ENCODE measurements at places on chromosomes 12 and 14. TPM values are rescaled to one million over a fixed set of nuclear protein-coding genes. Genes with fewer than 3 reads are reported as not detected.

The M6PR gene
- 132 TPM for total RNA-seq

The DNAL1 gene
- total RNA-seq, result 3.4 TPM

The CCDC184 gene
- 1.6 TPM for total RNA-seq

The LRTM2 gene
- total RNA-seq, result not detected

The SERPINA10 gene
- not detected for total RNA-seq

The KRT78 gene
- not detected for total RNA-seq

The IRAK3 gene
- 3.6 TPM for total RNA-seq

The ANKRD33 gene
- not detected for total RNA-seq

The AGAP2 gene
- 60.3 TPM for total RNA-seq

The HCAR1 gene
- not detected for total RNA-seq

The LRIG3 gene
- total RNA-seq, result not detected

The CCDC63 gene
- not detected for total RNA-seq

The KLRC2 gene
- total RNA-seq, result not detected

The JAG2 gene
- 1.4 TPM for total RNA-seq

The ITGB7 gene
- total RNA-seq, result 297 TPM

The TC2N gene
- 138 TPM for total RNA-seq

The TAS2R7 gene
- not detected for total RNA-seq

The MYH6 gene
- total RNA-seq, result not detected

The KRT2 gene
- total RNA-seq, result 0.42 TPM

The DBX2 gene
- total RNA-seq, result not detected

The ARHGEF40 gene
- 7.4 TPM for total RNA-seq

The KRT6B gene
- not detected for total RNA-seq

The PRICKLE1 gene
- 2.2 TPM for total RNA-seq

The CLEC2B gene
- total RNA-seq, result 90.8 TPM

The C12orf42 gene
- 8.3 TPM for total RNA-seq

The SELPLG gene
- 218 TPM for total RNA-seq

The HCAR2 gene
- not detected for total RNA-seq

The GOLT1B gene
- 40.5 TPM for total RNA-seq

The KLHL33 gene
- 0.72 TPM for total RNA-seq

The HAL gene
- total RNA-seq, result 0.57 TPM

The RPGRIP1 gene
- not detected for total RNA-seq

The SYNDIG1L gene
- total RNA-seq, result not detected

The B4GALNT1 gene
- total RNA-seq, result not detected

The SYT10 gene
- not detected for total RNA-seq

The MMP19 gene
- total RNA-seq, result not detected

The WNT1 gene
- 0.62 TPM for total RNA-seq

The COX8C gene
- total RNA-seq, result not detected

The OSGEP gene
- total RNA-seq, result 40.8 TPM

The LRRC9 gene
- total RNA-seq, result not detected

The P2RX2 gene
- total RNA-seq, result not detected

The LRRC10 gene
- not detected for total RNA-seq

The RNASE1 gene
- total RNA-seq, result not detected

The FAM181A gene
- not detected for total RNA-seq

The COQ5 gene
- total RNA-seq, result 11.5 TPM

The MANSC1 gene
- 0.22 TPM for total RNA-seq

The NPC2 gene
- total RNA-seq, result 33.1 TPM

The ETFBKMT gene
- total RNA-seq, result 0.52 TPM
